ENCODE measurements at places on chromosomes 3 and 15.

DNA sequence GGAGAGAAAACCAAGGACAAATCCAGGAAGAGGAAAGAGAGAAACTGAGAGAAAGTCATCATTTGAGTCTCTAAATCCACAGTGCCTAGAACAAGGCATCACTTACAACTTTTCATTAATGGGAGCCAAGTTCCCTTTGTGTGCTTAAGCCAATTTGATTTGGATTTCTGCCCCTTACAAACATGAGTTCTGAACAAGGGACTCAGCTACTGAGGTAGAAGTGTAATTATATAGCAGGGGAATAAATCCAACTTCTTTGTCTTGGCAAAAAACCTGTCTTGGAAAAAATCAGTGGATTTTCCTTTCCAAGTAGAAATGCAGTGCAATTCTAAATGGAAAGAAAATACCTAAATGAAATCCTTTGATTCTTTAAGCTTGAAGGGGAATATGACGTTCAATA lies 307.2 kb upstream of the CNTN3 start:
- no peak overlapping the region for H3K27ac ChIP-seq
- DNase-seq = no peak
- H3K36me3 ChIP-seq = no peaks in the 10 kb centered on the region
- H3K4me1 ChIP-seq = no peaks in the 10 kb centered on the region
- no peaks in the 10 kb centered on the region for H3K27me3 ChIP-seq

DNA sequence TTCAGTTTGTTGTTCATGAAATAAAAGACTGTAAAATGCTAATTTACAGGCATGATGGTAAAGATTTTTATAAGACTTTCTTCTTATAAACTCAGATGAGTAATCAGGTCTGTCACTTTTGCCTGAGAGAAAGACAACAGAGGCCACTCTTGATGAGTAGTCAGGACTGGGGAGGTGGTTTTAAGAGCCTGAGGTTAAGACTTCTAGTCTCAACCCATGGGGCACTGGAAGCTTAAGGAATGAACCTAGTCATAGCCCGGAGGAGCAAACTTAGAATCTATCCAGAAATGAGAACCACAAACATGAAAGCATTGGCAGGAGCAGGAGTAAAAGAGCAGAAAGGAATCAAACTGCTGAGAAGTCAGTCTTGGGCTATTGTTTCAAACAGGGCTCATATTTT lies 846.3 kb upstream of the ARPP21 start:
- no peaks in the 10 kb centered on the region for H3K4me1 ChIP-seq
- no peak overlapping the region for H3K27ac ChIP-seq
- H3K4me3 ChIP-seq = no peak overlapping the region
- H3K36me3 ChIP-seq = no peaks in the 10 kb centered on the region

- no peak for DNase-seq
- no peak overlapping the region for H3K27ac ChIP-seq
- no peaks in the 10 kb centered on the region for H3K36me3 ChIP-seq
- H3K27me3 ChIP-seq = no peaks in the 10 kb centered on the region
- no peak overlapping the region for H3K4me3 ChIP-seq
- H3K4me1 ChIP-seq = no peaks in the 10 kb centered on the region
These were observed 270.8 kb downstream of the CACNA2D3 start for GRCh38 chr3:54393150-54393549.

DNA sequence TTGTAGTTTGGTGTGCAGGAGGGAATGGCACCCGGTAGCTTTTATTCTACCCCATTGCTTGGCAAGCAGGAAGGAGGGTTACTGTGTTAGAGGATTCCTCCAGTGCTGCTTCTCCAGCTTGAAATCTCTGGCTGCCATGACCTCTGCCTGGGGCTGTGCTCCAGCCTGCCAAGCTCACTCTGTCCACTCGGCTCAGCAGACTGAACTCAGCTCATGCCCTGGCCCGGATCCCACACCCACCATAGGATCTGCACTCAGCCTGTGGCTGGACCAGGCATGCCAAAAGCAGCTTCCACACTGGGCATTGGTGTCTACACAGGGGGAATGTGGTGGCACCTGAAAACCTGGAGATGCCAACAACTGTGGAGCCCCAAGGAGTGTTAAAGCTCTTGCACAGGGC lies 26.3 kb downstream of the CLDN16 start:
- no peaks in the 10 kb centered on the region for H3K27me3 ChIP-seq
- no peaks in the 10 kb centered on the region for H3K4me1 ChIP-seq
- H3K4me3 ChIP-seq = no peak overlapping the region
- H3K36me3 ChIP-seq = no peaks in the 10 kb centered on the region
- H3K27ac ChIP-seq = no peak overlapping the region
- peak; percentile 62 for DNase-seq

DNA sequence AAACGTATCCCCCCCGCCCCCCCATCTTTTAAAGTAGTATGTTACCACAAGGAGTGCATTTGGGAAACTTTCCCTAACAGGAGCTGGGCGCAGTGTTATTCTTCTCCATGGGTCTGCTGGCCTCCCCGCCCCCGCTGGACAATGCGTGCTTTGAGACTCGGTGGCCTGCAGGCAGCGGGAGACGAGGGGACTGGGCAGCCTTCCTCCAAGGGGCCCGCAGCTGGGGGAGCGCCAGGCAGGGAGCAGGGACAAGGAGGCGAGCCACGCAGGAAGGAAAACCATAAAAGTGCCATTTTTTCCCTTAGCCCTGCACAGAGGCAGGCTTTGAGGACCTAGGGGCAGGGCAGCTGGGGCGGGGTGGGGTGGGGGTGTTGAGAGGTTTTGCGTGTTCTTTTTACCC lies 14.1 kb downstream of the SOX2 start:
- peaks cover 100% of the 10 kb centered on the region for H3K27me3 ChIP-seq
- no peak overlapping the region for H3K27ac ChIP-seq
- H3K4me1 ChIP-seq = peaks cover 15% of the 10 kb centered on the region
- DNase-seq = no peak

DNA sequence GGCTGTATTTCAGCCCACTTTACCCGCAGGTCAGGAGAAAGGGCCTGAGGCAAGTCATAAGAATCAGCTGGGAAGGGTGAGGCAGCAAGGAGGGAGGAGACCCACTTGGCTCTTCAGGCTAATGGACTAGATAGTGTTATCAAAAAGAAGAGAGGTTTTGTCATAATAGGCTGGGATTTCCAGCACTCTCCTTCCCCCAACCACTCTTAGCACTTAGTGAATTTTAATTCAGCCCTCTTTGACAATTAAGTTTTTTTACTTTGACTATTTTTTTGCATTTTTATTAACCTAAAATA lies 771 bp downstream of the MPI start:
- no peak for DNase-seq
- H3K36me3 ChIP-seq = no peaks in the 10 kb centered on the region
- peaks cover 26% of the 10 kb centered on the region for H3K4me1 ChIP-seq
- H3K27me3 ChIP-seq = no peaks in the 10 kb centered on the region

DNA sequence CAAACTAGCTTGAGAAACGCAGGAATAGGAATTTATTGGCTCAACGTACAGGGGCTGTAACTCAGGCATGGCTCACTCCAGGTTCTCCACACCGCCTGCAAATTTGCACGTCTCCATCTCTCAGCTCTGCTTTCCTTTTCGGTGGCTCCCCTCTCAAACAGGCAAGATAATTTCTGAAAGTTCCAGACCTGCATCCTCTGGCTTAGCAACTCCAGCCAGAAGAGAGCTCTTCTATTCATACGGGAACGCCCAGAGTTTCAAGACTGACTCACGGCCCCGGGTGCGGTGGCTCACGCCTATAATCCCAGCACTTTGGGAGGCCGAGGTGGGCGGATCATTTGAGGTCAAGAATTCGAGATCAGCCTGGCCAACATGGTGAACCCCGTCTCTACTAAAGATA lies 139.7 kb upstream of the BNIP2 start:
- no peaks in the 10 kb centered on the region for H3K36me3 ChIP-seq
- no peaks in the 10 kb centered on the region for H3K27me3 ChIP-seq

DNA sequence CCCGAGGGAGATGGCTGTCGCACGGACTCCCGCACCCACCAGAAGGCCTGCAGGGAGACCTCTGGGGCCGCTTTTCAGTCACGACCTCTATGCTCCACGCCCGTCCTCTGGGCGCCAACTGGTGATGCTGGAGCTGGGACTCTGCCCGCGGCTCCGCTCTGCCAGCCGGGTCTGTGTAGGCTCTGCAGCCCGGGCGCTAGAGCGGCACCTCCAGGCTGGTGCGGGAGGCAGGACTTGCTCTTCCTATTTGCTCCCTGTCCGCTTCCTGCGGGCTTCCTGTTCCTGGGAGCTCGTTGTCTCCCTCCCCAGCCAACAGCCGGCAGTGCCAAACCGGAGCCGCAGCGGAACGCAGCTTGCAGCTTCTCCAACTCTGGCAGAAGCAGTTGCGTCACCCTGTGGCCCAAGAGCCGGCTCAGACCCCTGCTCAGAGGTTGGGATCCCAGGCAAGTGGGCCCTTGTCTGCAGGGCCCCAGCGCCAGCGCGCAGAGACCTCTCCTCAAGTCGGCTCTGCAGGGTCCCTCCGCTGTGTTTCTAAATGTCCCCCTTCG lies 285.9 kb downstream of the XXYLT1 start:
- H3K27ac ChIP-seq = peak overlapping the region; percentile 55
- H3K4me1 ChIP-seq = peaks cover 14% of the 10 kb centered on the region

DNA sequence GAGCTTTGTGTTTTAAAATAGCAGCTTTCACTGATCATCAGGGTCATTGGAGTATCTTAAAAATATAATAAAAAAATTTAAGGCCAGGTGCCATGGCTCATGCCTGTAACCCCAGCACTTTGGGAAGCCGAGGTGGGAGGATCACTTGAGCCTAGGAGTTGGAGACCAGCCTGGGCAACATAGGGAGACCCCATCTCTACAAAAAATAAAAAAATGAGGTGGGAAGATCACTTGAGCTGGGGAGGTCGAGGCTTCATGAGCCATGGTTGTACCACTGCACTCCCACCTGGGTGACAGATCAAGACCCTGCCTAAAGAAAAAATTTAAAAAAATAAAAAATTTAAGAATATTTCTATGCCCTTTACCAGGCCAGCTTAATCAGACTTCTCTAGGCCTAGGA lies 1.5 kb downstream of the HMCES start:
- no peaks in the 10 kb centered on the region for H3K27me3 ChIP-seq
- peaks cover 15% of the 10 kb centered on the region for H3K36me3 ChIP-seq
- peak overlapping the region; percentile 91 for H3K4me3 ChIP-seq
- DNase-seq = no peak

GRCh38 chr3:58861551-58861950 lies 188.3 kb downstream of the CFAP20DC start:
- no peaks in the 10 kb centered on the region for H3K27me3 ChIP-seq
- no peaks in the 10 kb centered on the region for H3K36me3 ChIP-seq
- no peak overlapping the region for H3K4me3 ChIP-seq
- H3K4me1 ChIP-seq = no peaks in the 10 kb centered on the region
- no peak overlapping the region for H3K27ac ChIP-seq
- DNase-seq = no peak

DNA sequence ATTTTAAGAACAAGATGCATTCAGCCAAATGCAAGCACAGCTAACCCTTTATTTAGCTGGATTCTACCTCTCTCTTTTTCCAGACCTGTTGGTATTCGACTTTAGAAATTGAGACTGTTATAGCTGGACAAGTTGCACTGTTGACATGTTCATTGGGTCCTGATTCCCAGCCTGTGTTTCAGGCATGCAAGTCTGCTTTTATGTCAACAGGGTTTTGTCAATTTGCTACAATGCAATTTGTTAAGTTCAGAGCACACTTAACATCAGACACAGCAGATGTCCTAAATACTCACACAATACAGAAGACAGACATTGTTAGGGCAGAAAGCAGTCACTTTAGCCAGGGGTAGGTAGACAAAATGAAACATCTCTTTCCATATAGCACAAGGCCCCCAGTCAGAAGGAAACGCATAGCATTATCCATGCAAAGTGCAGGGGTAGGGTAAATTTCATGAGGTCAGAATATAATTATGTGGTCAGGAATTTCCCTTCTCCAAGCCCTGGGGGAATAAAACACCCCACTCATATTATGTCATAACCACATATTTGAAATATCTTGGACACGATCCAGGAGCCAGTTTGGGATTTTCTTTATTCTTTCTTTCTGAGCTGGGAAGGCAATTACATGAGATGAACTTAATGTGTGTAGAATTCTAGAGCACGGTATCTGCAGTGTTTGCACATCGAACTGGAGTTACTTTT lies 504.1 kb downstream of the NTRK3 start:
- H3K27me3 ChIP-seq = no peaks in the 10 kb centered on the region
- no peak for DNase-seq
- H3K27ac ChIP-seq = no peak overlapping the region
- no peaks in the 10 kb centered on the region for H3K4me1 ChIP-seq
- H3K36me3 ChIP-seq = no peaks in the 10 kb centered on the region

- H3K27ac ChIP-seq = no peak overlapping the region
- DNase-seq = no peak
- no peaks in the 10 kb centered on the region for H3K36me3 ChIP-seq
- H3K27me3 ChIP-seq = no peaks in the 10 kb centered on the region
- H3K4me3 ChIP-seq = no peak overlapping the region
These were observed 13.5 kb downstream of the RAB8B start for GRCh38 chr15:63202861-63203260.

DNA sequence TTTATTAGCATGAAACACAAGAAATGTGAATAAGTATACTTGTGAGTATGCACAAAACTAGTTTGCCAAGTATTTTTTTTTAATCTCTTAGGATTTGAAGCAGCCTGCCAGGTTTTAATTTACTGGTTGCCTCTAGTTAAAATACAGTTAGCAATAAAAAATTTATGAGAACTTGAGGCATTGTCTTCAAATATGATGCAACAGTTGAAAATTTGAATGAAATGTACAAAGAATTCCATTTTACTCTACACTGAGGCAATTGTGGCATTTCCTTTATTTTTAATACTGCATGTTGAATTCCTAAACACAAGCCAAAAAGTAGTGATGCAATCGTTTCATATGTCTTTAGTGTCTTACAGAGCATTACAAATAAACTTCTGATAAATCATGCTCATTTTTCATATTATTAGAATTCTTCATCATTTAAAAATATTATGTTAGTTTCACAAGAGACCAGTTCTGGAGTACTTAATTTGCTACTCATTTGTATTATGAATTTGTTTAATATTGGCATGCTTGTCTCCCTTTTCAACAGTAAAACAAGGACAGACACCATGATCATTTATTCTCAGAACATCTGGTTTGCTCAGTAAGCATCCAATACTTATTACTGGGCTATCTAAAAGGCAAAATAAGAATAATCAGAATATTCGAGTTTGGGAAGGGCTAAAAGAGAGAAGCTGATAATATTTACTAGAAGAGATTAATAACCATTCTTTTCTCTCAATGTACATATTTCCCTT lies 124.8 kb upstream of the PTX3 start:
- no peak overlapping the region for H3K27ac ChIP-seq
- no peaks in the 10 kb centered on the region for H3K36me3 ChIP-seq
- no peak overlapping the region for H3K4me3 ChIP-seq
- DNase-seq = no peak

All from heart left ventricle (tissue), 16 donors.